ENCODE measurements at places on chromosomes 1 and 21. TPM values are rescaled to one million over a fixed set of nuclear protein-coding genes. Genes with fewer than 3 reads are reported as not detected.
A peak's percentile ranks its signal among the peaks of the same experiment; 100 is the strongest.

GRCh38 chr1:44609768-44610526 lies 64.3 kb downstream of the TMEM53 start:
- DNase-seq: no peak

DNA sequence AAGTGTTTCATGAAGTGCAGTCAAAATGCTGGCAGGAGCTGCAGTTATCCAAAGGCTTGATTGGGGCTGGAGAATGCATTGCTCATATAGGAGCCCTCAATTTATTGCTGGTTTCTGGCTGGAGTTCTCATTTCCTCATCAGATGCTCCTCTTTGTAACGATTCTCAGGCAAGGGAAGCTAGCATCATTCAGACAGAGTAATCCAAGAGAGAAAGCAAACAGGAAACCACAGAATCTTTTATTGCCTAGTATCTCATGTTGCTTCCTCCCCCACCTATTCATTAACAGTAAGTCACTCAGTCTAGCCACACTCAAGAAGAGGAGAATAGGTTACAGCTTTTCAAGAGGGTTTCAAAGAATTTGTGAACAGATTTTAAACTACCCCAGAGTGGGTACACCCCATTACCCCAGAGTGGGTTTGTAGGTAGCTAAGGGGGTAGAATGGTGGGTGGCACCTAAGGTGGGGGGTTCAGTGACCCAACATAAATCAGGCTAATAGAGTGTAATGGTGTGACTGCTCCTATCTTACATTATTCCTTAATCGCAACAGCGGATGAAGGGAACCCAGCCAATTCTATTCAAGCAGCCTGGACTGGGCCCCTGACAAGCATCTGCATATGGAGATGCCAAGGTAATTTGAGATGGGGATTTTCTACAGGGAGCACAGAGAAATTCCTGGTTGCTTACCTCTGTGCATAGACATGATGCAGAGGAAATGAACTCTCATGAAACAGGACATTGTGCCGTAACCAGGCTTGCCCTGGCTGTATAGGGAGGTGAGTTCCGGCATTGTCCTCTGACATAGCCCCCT lies 67.1 kb downstream of the KCNJ15 start:
- DNase-seq: peak; percentile 67

DNA sequence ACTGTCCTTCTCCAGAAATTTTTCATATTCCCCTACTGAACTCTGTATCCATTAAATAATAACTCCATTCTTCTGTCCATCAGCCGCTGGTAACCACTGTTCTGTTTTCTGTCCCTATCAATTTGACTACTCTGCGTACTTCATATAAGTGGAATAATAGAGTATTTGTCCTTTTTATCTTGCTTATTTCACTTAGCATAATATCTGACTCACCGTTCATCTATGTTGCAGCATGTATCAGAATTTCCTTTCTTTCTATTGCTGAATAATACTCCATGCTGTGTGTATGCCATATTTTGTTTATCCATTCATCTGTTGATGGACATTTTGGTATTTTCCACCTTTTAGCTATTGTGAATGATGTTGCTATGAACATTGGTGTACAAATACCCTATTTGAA lies 71.9 kb downstream of the CEP350 start:
- DNase-seq: no peak

DNA sequence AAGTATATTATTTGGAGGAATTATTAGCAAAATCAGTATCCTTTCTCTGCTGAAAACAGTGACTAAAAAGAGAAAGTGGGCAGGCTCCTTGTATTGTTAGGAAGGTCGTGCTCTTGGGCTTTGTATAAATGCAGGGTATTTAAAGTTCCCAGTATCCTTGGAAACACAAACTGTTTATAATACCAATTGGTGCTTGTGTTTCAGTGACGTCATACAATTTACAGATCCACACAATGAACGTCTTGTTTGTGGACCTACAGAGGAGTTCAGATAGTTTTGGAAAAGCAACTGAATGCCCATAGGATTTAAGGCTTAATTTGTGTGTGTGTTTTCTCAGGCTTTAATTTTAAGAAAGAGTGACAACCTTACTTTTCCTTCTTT lies 168.2 kb downstream of the RASAL2 start:
- peak; percentile 51 for DNase-seq

GRCh38 chr1:234535218-234535617 lies 56.2 kb upstream of the TARBP1 start:
- DNase-seq: no peak

- DNase-seq: no peak
Observed at GRCh38 chr1:150257624-150258585, at the start of gene CA14. Gene CA14, plus strand, starts transcription at chr1:150257774. Its CDS starts 355 bp downstream, at chr1:150258129.

DNA sequence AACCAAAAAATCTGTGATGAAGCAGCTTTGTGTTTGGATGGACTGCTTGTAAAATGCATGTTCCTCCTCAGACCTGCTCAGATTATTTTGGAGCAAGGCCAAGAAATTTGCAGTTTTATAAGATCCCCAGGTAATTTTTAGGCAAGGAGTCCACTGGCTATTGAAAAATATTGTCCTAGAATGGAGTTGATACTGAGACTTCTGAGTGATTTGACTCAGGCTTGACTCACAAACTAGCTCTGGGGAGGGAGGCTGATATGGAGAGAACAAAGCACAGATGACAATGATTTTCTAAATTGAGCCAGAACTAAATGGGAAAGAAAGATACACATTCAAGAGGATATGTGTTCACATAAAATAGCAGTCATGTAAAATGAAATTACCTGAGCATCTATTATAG lies 36.7 kb downstream of the AGL start:
- DNase-seq: no peak

DNA sequence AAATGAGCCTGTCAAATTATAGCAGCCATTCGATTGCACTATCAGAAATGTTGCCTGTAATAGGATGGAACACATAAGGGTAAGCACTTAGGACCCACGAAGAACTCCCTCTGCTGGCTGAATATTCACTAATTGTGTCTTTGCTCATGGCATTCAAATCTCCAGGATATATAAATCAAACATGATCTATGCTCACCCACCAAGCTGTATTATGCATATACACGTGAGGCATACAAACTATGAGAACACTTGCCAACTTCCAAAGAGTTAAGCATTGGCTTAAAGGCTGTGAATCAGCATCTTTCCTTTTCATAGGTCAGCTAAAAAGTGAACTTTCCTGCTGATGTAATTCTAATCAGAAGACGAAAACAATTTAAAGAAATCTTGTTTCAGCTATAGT lies 34.5 kb downstream of the TMPRSS15 start:
- no peak for DNase-seq

- DNase-seq: peak; percentile 48
Observed at GRCh38 chr1:243482141-243483022, 226.5 kb downstream of the SDCCAG8 start.

DNA sequence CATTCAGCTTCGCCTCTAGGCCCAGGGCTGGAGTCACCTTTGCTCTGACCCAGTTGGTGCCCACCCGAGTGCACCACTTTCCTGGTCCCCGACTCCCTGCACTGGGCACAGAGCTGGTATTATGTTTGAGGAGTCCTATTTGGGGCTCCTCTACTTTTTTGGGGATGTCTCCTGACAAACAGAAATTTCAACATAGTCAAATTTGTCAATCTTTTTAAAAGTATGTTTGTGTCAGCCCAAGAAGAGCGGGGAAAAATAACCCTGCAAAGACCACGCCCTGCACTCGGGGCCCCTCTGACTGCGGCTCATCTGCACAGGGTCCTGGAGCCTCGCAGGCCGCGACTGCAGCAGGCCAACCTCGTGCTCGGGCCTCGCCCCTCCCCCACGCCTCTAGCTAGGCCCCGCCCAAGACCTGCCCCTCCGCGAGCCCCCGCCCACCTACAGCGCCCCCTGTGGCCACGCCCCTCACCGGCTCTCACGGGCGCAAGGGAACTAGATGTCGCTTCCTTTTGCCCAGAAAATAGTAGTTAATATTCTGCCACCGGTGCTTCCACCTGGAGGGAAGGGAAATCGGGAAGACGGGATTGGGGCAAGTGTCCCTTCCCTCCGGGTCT lies 11.4 kb downstream of the FAM229A start:
- DNase-seq: no peak

GRCh38 chr1:228345201-228345930 lies 61.3 kb downstream of the TRIM11 start:
- no peak for DNase-seq

DNA sequence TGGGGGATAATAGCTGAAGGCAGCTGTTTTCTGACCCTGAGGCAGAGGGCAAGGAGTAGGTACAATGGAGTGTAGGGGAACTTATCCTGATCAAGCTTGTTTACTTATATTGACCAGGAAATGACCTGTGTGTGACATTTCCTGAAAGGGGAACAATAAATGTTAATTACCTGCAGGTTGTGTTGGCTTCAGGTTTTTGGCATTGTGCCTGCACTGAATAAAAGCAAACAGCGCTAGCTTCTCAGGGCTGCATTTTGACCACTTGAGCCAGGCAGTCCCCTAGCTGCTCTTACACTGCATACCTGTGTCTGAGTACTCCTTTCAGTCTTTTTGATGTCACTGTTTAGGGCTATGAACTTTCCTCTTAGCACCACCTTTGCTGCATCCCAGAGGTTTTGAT lies 40.6 kb downstream of the DRAM2 start:
- no peak for DNase-seq

DNA sequence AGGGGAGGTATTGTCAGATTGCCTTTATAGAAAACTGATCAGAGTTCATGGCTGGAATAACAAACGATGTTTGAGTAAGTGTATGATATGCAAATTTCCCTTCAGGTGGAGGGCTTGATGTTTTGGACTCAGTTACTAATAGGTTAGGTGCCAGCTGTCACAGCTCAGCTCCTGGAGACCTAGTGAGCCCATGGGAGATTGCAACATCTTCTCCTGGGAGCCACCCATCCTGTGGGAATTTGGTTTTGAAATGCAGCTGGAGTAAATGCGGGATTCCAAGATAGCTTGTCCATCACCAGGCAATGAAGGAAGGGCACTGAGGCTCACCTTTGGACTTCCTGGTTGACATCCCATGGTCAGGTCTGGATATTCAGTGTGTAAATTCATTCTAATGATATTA lies 211.4 kb upstream of the NRIP1 start:
- no peak for DNase-seq

DNA sequence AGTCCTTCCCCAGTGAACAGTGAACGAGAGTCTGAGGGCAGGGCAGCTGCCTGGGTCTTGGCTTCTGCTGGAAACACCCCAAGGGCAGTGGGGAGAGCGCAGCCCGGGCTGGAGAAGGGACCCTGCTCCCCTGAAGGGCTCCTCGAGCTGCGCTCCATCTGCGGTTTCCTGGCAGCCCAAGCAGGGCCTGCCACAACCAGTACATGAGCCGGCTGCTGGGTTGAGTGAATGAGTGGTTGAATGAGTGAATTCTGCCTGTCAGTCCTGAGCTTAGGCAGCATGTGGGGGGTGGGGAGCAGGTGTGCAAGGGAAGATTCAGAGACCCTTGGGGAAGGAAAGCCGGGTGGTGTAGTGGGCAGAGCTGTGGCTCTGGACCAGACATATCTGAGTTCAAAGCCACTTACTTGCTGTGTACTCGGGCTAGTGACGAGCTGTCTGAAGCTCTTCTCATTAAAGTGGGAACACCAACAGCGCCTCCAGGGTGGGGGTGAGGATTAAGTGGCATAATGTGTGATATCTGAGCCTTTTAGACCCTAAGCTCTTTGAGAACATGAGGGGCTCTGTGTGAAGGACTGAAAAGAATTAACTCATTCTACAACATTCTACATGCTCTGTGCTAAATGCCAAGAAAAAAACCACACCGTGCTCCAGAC lies 3.7 kb downstream of the OPRD1 start:
- no peak for DNase-seq

GRCh38 chr1:244113532-244114320 lies 62.6 kb downstream of the ZBTB18 start:
- DNase-seq: no peak

GRCh38 chr21:41411449-41412089 lies 14.5 kb upstream of the MX1 start:
- no peak for DNase-seq

DNA sequence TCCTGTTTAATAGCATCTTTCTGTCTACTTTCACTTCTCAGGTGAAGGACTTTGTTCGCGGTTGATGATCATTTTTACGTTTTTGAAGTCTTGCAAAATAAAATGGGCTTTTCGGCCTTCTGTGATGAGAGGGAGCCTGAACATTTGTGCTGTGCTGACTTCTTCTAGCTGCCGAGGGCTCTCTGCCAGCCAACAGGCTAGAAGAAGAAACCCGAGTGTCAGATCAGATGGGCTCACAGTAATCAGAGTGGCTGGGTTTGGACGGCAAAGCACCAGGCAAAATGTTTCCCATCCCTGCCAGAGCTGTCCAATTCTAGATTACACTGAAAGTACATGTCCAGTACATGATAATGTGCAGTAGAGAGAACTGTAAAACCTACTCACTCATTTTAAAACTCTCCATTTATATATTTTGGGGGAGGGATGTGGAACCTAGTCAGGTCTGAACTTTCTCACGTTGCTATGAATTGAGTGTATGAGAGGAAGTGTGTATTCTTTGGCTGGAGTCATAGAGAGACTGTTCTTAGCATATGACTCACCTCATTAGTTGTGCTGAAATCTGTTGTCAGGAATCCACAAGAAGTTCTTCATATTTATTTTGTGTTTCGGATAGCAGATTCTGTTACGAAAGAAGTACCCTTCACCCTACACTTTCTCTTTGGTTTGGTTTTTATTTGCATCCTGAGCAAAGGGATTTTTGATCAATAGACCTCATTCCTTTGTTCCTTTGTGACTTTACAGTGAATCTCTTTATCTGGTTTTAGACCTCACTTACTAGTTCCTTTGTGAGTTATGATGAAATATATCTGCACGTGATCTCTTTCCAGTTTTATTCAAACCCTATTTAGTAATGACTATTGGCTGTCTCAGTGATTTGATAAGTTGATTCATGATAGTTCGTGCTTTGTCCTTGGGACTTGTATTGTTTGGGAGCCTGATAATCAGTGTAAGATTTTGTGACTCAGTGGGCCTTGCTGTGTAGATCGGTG lies 4.8 kb downstream of the ATP1A1 start:
- DNase-seq: peak; percentile 60

DNA sequence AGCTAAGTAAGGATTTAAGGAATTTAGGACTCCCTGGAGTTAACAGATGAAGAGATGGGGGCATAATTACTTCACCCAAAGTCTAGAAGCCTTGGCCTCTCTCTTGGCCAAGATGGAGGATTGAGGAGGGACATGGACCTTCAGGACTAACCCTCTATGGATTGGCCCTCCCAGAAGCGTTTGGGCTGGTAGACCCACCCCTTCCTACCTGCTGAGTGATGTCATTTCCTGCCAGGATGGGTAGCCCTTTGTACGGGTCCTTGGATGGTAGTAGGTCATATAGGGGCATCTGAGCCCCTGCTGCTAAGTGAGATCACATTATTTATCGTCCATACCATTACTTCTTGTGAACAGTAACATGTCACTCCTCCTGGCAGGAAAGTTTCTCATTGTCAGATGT lies 17.7 kb downstream of the LURAP1 start:
- no peak for DNase-seq

- DNase-seq: no peak
Observed at GRCh38 chr1:56625819-56626440, 19.2 kb upstream of the PRKAA2 start.

CFAP107 gene
- not detected for total RNA-seq

RPL5 gene
- 1,921 TPM for total RNA-seq

EDN2 gene
- 11.7 TPM for total RNA-seq

SIM2 gene
- total RNA-seq: not detected

KCND3 gene
- 0.99 TPM for total RNA-seq

NMNAT1 gene
- 10.0 TPM for total RNA-seq

OR2L5 gene
- not detected for total RNA-seq

CRYAA gene
- not detected for total RNA-seq

CDK18 gene
- 4.2 TPM for total RNA-seq

CCDC27 gene
- not detected for total RNA-seq

SLC25A24 gene
- total RNA-seq: 40.4 TPM

NPR1 gene
- total RNA-seq: 10.6 TPM

RNF187 gene
- total RNA-seq: 31.8 TPM

CALML6 gene
- 19.0 TPM for total RNA-seq

UBE2G2 gene
- total RNA-seq: 65.8 TPM

SMCP gene
- not detected for total RNA-seq

SPATA6 gene
- total RNA-seq: 24.4 TPM

Data from skin of body (tissue), 3 donors.